Fibroblast of skin of right quadriceps (primary cell): ENCODE measurements at places on chromosomes 16 and 17.
A peak's percentile ranks its signal among the peaks of the same experiment; 100 is the strongest.

DNA sequence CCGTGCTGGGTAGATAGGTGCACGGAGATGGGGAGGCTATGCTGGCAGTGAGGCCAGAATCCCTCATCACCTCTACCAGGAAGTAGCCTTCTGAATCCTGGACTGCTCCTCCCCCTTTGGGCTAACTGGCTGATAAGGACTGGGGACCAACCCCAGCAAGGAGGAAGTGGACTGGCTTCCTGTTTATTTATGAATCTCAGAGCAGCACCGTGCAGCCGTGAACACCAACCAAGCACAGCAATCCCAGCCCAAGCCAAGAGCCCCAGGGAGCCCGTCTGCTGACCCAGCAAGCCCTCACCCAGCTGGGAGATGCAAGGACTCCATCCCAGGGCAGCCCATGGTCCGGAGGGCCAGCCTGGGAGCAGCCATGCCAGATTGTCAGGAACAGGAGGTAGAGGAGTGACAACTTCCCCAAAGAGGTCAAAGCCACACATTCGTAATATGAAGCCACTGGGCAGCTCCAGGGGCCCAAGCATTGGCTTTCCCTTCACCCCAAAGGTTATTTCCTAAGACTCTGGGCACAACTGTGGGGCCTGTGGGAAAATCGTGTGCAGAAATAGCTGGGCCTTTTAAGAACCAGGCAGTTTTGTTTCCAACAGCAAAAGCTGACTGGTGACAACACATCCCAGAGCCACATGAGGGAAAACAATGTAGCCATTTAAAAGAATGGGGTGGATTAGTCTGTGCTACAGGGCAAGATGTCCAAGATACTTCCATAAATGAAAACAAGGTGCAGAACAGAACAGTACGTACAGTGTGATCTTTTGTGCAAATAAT lies 23.9 kb downstream of the PHB1 start:
- no peak for DNase-seq

- DNase-seq, result no peak
Observed at GRCh38 chr17:76199469-76199868, 40.8 kb downstream of the RNF157 start.

- DNase-seq, result no peak
Observed at GRCh38 chr17:74259667-74260524, 14.1 kb upstream of the DNAI2 start.

- DNase-seq, result peak; percentile 67
Observed at GRCh38 chr17:29807520-29808361, 122.3 kb downstream of the SSH2 start.

GRCh38 chr17:81008140-81008539 lies 16.5 kb downstream of the CHMP6 start:
- no peak for DNase-seq

- peak; percentile 33 for DNase-seq
Observed at GRCh38 chr16:86775511-86775921, 197.2 kb downstream of the FOXL1 start.

DNA sequence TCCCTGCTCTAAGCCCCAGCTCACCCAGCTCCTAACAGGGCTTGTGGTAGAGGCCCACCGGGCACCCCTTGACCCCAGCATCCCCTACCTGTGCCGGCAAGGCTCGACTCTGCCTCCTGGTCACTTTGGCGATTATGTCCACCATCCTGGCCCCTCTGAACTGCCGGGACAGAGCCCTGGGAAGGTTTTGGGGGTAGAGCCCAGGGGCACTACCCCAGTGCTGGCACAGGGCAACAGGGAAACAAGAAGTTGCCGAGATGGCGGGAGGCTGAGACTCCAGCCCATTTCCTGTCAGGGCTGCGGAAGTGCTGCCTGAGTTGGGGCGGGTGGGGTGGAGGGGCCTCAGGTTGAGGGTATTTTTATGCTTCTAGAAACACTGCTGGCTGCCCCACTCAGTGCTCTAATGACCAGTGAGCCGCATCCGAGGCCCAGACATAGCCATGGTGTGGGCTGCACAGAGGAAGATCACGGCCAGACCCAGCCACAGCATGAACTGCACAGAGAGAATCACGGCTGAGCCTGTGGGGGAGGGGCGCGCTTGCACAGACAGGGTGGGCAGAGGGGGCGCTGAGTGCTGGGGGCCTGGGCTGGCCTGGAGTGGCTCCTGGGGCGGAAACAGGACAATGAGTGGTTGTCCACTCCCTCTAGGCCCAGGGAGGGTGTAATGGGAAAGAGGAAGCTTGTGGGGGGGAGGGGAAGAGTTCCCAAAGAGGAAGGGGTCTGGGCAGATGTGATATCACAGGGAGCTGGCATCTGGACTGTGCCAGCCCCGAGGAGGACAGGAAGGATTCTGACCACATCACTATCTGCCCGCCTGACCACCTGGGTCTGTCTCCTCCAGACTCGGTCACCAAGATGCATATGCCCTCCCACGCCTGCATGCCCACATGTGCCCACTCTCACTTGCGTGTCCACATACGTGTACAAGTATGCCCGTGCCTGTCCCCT lies 22.3 kb downstream of the ARHGAP27 start:
- DNase-seq, result no peak

GRCh38 chr17:49691086-49691676 lies 13.3 kb upstream of the SPOP start:
- DNase-seq, result peak; percentile 43

GRCh38 chr17:77543801-77544200 lies 403.0 kb downstream of the SEC14L1 start:
- DNase-seq, result no peak

DNA sequence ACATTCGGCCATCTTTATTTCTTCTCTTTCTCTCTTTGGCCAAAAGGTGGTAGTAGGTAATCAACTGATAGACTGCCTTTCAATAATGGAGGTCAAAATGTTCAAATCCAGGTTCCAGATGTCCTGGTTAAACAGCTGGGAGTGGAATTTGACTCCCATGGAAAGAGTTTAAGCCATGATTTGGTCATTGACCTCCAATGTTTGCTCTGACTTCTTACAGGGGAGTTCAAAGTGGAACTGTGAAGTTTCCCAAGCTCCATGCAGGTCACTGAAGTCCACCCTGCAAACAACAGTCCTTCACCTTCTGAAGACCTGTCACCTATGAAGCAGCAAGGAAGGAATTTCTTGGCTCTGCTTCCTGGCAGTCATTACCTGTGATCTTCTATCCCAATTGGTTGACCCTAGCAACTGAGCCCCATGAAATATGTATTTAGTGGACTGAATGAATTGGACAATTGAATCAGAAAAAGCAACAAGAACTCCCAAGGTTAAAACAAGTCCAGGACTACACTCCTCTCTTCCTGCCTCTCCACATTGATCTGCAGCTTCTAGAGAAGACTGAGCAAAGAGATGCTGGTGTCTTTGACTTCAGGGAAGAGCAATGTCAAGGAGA lies 28.0 kb upstream of the SOX9 start:
- DNase-seq, result no peak

- no peak for DNase-seq
Observed at GRCh38 chr16:49733313-49734009, 122.5 kb downstream of the ZNF423 start.

DNA sequence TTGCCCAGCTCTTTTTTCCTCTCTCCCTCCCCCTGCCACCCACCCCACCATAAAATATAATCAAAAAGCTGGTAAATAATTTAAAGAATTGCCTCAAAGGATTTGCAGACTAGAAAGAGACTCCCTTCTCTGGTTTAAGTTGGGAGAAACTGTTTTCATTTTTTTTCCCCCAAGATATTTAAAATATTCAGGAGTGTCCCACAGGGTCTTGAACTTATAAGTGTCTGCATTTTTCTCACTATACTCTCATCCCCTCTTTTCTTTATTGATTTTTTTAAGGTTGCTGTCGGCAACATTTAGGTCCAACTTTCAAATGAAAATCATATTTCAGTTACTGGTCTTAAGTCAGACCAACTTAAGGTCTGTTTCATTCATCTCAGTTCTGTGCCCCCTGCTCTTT lies 210.2 kb downstream of the MSI2 start:
- peak; percentile 41 for DNase-seq

- peak; percentile 96 for DNase-seq
Observed at GRCh38 chr17:57892820-57893595, 43.2 kb upstream of the MRPS23 start.

- DNase-seq, result no peak
Observed at GRCh38 chr17:79415365-79415764, 195.5 kb downstream of the RBFOX3 start.

GRCh38 chr17:21357696-21358656 lies 18.2 kb upstream of the KCNJ12 start:
- DNase-seq, result no peak

DNA sequence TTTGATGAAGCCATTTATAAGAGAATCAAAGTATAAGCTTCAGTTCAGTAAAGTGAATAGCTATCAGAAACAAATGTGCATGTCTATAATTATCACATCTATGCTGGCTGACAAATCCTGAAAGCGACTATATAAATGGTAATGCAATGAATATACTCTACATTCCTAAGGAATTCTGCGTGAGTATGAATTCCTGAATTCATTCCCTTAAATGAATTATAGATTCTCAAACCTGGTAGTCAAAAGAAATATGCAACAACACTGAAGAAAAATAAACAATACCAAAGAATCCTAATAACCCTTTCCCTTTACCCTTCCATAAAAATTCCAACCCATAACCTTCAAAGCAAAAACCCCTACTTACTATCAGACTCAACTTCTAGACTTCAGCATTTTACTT lies 416.6 kb upstream of the PMFBP1 start:
- peak; percentile 44 for DNase-seq
